ENCODE measurements at places on chromosomes 3 and 15.

GRCh38 chr15:74454764-74455500, 6.0 kb downstream of the UBL7 start:
- DNase-seq, result no peak

DNA sequence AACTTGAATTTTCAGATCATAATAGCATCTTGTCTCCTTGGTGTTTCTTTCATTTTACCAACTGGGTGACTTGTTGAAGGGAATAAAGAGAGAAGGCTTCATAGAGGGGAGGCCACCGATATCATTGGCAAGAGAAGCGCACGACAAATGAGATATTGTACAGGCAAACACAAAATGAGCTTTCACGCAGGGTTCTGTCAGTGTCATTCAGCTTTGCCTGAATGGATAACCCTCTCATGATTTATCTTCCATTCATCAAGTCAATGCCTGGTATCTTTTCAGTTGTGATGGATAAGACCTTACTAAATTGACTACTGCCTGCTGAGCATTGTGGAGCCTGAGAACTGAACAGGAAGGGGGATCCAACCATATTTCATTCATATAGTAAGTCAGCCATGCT, 188.6 kb upstream of the EPHA3 start:
- DNase-seq, result no peak

GRCh38 chr3:64856977-64857516, 169.2 kb upstream of the ADAMTS9 start:
- no peak for DNase-seq

- DNase-seq, result no peak
These were observed 326.5 kb upstream of the ZNF717 start for GRCh38 chr3:76111808-76112207.

GRCh38 chr15:33737687-33738601, 230.4 kb upstream of the CHRM5 start:
- no peak for DNase-seq

DNA sequence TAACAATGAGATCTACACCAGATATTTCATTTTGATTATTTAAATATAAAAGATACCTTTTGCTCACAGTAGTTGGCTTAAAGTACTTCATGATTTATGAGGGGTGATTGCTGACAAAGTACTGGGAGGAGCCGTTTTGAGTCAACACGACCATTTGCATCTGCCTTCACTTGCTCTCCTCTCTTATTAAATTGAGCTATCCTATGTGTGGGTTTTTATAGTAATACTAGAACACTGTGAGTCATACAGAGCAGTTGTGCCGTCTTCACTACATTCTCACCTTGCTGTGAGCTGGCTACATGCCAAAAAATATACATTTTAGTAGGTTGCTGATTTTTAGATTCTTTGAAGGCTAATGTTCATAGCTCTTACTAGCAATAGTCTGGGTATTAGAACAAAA, 161.2 kb downstream of the ALCAM start:
- DNase-seq, result peak; percentile 58

GRCh38 chr15:97234851-97235610, 725.5 kb upstream of the ARRDC4 start:
- peak; percentile 42 for DNase-seq

DNA sequence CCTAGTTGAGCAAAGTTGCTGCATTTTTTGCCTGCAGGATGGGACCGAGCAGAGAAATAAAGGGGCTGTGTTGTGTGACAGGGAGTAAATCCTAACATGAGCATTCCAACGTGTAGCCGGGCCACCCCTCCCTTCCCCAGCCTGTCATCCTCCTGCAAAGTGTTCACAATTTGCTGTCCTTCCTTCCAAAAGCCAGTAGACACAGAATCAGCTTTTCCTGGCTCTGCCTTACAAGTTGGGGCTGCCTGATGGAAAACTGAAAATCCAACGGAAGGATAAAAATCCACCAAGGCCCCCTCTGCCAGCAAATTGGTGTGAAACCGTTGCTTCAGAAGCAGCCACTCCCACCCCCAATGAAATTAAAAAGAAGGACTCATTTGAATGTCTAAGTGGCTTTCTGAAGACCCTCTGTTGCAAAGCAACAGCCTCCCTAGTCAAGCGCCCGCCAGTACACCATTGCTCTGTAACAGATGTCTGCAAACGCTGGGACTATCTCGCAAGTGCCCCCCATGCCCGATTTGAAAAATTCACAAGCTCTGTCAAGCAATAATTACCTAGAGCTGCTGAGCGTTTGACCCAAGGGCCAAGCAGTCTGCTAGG, 665 bp downstream of the FRMD4B start:
- no peak for DNase-seq

GRCh38 chr15:52256366-52256765, 39.2 kb downstream of the MYO5C start:
- peak; percentile 77 for DNase-seq
